ENCODE measurements at places on chromosomes 3 and 15.

DNA sequence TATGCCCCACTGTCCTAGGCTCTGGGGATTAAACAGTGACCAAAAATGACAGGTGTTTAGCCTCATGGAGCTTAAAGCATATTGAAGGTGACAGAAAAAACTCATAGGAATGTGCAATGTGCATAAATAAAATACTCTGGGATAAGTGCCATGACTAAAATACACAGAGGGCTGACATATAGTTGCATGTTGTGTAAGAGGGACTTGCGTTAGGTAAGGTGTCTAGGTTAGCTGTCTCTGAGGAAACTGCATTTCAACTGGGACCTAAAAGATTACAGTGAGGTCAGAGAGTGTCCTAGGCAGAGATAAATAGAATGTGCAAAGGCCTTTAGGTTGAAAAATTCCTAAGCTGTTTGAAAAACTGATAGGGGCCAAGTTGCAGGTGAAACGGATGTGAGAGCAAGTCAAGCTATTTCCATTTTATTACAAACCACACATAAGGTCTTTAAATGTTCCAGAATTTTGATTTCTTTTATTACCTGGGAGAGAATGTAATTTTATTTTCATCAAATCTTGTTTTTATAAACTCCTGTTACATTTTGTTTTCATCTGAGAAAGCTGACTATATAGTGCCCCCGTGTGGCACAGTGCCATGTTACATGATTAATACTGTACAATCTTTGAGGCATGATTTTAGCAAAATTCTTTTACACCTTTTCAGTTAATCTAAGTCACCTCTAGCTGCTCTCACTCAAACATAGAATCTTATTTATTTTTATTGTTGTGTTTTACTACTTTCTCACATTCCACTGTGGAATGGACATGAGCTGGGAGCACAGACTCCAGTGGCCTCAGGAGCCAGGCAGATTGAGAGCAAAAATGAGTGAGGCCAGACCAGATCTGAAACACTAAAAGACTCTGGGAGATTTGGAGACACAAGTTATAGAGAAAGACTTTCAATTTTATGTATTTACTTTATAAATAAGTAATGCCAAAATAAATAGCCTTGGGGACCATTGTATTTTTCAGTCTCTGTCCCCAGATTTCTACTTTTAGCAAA is 259.6 kb upstream of the ZNF717 start:
- DNase-seq, result no peak

DNA sequence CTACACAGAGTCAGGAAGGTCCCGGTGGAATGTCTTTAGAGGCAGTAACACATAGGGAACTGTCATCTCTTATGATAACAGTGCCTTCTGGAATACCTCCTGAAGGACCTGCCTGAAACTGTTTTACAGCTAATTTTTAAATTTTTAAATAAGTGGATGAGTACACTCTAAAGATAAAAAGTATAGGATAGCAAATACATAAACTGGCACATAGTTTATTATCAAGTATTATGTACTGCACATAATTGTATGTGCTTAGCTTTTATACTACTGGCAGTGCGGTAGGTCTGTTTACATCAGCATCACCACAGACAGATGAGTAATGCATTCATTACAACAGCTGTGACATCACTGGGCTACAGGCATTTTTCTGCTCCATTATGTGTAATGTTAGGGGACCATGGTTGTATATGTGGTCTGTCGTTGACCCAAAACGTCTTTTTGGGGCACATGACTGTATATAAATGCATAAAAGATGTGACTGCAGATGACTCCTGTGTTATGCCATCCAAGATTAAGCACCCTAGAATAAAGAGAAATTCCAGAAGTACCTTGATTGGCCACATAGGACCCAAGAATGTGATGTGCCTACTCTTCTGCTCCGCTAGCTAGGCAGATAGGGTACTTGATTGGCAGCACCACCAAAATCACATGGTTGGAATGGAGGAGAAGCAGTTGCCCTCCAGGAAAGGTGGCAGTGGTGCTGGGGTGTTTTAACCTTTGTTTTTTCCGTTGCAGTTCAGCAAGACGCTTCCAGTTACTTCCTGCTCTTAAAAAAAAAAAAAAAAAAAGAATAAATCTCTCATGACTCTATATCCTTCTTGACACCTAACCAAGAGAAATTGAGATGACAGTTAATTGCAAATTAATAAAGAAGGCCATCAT is 3.3 kb downstream of the VPS8 start:
- no peak for DNase-seq

DNA sequence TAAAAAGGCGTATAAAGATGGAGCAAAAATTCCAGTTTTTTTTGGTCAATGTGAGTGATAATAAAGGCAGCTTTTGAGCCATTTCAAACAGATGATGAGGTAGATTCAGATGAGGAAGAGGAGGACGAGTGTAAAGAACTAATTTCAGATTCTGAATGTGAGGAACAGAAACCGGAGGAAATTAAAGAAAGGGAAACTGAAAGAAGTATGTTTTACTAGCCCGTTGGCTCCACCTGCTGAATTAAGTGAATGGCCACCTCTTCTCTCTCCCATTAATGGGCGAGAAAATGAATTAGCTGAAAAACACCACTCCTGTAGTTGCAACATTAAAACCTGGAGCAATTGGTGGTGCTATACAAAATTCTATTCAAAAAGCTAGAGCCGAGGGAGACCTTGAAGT is 55.4 kb downstream of the CYP19A1 start:
- DNase-seq, result no peak

- DNase-seq, result no peak
These were observed 3.5 kb downstream of the SMAD6 start for GRCh38 chr15:66705277-66706146.

GRCh38 chr15:51299187-51300015 is 39.0 kb downstream of the CYP19A1 start:
- DNase-seq, result no peak

DNA sequence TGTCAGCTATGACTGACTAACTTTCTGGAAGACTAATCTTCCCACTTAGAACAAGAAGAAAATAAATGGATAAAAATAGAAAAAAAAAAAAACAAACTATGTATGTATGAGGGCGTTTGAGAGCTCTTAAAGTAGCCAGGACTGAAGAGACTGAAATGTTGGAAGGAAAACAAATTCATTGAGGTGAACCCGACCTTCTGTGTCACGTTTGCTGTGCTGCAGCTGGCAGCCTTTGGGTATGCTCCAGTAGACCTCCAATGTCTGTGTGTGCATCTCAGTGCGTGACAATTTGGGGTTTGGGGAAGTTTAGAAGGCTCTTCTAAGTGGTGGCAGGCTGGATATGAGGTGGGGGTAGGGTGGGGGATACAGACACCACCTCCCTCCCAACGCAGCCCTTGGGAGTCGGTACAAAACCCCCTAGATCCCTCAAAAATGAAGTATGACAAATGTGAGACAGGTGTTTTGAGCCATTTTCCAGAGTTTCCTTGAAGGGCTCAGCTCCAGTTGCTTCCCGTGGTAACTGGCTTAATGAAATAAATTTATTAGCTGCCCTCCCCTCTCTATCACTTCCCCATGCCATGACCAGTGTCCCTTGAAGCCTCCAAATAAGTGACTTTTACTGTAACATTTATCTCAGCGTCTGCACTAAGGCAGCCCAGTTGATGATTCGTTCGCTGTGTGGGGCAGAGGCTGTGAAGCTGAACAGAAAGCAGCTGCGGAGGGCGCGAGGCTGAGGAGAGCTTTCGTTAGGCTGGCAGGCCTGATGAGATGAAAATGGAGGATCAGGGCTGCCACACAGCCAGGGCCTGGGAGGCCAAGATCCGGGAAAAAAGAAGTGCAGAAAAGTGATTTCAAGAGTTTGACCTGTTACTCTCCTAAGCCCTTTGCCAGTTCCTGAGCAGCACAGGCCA is 34.9 kb upstream of the GABRB3 start:
- no peak for DNase-seq

- DNase-seq, result peak; percentile 28
These were observed 1.7 kb downstream of the PKM start for GRCh38 chr15:72229076-72229946.

DNA sequence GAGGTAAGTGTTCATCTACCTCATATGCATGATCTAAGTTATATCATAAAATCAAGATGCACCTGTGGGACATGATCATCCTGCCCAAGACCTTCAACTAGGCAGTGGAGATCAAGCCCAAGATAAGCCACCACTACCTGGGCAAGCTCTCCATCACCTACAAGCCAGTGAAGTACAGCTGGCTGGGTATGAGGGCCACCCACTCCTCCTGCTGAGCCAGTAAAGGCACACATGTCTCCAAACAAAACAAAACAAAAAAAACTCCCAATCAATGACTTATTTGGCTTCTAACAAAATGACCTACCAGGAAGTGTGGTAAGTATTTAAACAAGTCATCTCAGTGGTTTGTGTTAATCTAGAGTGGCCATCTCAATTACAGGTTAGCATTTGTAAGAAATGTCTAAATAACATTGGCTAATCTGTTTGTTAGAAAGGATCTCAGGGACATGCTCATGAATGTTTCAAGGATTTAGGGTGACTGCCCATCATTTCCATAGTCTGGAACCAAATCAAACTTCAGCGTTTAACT is 3.1 kb downstream of the PAQR9 start:
- DNase-seq, result no peak

GRCh38 chr3:4533489-4534443 is 40.6 kb downstream of the ITPR1 start:
- no peak for DNase-seq

GRCh38 chr15:81098861-81099651 is 35.0 kb upstream of the CFAP161 start:
- DNase-seq, result no peak

DNA sequence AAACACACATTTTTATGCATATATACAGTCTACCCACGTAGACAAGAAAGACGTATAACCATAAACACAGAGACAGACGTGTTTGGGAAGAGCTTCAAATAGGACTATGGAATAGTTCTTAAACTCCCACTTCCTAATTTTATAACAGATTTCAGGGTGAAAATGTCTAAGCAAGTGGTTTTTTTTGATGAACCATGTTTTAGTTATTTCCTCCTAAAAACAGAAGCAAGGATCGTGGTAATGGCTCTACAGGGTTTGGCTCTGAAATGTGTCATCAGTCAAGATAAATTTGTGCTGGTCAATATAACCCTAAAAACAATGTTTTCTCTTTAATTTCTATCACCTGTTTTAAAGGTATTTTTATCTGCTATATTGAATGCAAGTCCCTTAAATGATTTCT is 58.2 kb downstream of the FMN1 start:
- DNase-seq, result no peak

DNA sequence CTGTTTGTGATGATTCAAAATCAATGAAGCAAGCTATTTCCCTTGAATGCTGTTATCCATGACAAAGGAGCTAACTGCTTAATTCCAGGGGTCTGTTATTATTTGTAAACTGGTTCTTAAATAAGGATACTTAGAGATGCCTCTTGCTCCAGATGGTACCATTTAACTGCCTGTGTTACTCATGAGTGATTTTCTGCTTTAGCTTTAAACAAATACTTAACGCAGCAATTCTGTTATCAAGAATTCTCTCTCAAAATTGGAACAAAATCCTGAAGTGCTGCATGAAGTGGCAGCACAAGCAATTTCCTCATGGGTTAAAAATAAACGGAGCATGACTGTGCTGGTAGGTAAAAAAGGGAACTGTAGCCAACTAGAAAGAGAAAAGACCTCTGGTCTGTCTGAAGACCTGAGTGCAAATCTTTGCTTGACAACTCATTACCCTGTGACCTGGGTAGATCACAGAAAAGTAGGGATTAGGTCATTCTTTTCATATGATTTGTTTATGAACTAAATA is 62.5 kb upstream of the GBE1 start:
- no peak for DNase-seq

DNA sequence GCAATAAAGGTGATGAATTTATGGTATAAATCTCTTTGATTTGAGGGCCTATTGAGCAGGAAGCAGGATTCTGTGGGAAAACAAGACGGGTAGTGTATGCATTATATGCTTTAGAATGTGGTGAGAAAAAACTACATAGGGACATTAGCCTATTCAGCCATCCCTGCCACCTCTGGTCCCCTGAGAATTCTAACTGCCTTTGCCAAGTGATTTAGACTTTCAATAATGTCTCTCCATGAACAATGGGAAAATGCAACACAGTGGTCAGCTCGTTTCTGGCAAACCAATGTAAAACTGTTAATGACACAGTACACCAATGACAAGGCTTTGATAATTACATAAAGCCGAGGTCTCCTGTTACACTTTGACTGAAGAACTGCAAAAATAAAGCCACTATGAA is 314.7 kb upstream of the CNTN4 start:
- DNase-seq, result no peak

- no peak for DNase-seq
These were observed 362.6 kb downstream of the SHQ1 start for GRCh38 chr3:72485641-72486040.

- DNase-seq, result no peak
These were observed 233.5 kb downstream of the MYRIP start for GRCh38 chr3:40042752-40043443.

DNA sequence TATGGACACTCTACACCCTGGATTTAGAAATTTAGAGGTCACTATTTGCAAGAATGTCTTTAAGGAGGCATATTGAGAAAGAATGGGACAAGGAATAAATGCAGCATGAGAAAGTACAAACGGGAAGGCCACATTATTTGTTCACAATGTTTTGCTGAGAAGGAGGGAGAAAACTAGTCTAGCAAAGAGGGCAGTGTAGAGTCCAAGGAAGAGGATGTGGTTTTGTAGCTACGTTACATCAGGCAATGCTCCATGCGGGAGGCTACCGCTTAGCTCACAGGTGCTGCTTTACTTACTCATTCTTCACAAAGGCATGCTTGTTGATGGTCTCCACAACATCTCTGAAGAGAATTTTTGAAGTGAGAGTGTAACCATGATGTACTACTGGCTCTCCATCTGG is 191.1 kb downstream of the PLCH1 start:
- DNase-seq, result no peak

GRCh38 chr3:195365371-195365770 is 77.4 kb downstream of the ACAP2 start:
- no peak for DNase-seq

GRCh38 chr15:58469432-58470353 is 37.9 kb downstream of the LIPC start:
- no peak for DNase-seq

GRCh38 chr3:82342521-82342920 is 581.1 kb upstream of the GBE1 start:
- no peak for DNase-seq

DNA sequence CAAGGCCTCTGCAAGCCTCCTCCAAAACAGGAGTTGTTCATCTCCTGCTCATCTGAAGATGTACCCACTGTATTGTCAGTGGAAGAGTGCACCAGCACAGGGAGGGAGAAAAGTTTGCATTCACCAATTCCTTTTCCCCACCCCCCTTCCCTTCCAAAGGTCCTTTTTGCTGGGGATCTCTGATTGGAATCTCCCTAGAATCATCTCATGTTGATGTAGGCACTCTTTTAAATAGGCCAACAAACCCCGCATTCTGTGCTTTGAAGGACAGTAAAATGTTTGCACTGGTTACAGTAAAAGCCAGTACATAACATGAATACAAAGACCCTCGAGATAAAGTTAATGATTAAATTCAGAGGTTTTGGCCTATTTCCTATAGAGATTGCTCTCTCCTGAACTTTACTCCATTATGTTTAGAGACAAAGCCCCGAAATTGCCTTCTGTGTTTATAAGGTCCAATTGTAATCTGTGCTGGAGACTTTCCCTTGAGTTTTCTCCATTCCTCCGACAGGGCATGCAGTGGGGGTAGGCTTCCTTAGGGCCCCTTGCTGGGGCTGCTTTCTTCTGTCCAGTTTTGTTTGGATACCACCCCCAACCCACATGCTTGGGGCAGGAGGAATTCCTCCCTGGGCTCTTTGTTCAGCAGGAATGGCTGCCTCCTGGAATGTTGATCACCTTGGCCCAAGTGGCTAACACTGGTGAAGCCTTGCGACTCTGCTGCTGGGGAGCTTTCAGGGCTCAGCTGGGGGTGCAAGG is 22.5 kb downstream of the TRIM71 start:
- DNase-seq, result no peak

- no peak for DNase-seq
These were observed 112.4 kb upstream of the BHLHE40 start for GRCh38 chr3:4866866-4867265.

All from naive thymus-derived CD8-positive, alpha-beta T cell (primary cell).